Body of pancreas (tissue), 4 donors: ENCODE measurements at places on chromosomes 2 and 18.

GRCh38 chr2:240295256-240296103, 140.0 kb upstream of the GPC1 start:
- DNase-seq, result no peak

DNA sequence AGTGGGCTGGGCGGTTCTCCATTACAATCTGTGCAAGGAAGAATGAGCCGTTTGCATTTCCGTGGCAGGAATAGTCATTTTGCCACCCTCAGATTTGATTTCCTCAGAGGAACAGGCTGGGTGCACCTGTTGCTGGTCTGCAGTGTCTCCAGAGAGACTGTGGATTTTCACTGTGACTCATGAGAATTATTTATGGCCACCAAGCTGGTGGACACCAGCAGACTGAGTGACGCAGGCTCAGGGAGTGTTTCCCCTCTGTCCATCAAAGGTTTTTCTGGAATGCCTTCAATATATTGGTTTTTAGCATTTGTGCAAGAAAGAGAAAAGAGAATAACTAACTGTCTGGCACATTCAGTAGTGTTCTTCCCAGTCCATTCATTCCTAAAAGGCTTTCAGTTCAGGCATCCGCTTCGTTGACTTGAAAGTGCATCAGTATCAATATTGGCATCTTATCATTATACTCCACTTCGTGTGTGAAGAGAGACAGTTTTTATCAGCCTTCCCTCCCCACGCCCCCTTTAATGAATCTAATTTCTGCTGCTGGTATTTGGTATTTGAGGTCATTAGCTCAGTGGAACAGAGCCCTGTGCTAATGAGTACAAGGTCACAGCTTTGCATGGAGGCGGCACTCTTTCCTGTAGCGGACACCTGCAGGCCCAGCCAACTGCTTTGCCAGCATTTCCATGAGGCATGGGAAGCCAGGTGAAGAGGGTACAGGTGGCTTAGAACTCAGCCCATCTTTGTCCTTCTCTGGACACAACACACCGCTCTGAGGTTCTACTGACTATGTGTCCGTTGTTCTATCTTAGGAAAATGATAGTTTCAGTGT, 39.9 kb downstream of the PRKCE start:
- DNase-seq, result peak; percentile 65

DNA sequence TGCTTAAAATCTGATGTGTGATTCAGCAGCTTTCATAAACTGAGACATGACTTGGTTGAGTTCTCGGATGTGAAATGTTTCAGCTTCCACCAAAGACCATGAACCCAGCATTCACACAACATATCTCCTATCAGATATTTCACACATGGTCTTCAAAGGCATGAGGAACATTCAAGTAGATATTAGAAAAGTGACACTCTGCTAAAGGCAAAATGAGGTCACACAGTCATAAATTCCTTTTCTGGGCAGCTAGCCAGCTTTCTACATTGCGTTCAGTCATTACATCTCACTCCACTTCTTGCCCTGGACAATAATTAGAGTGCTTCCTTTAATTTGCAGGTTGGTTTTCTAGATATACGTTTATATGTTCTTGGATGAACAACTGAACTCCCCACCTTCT, 96.7 kb downstream of the GAREM1 start:
- DNase-seq, result peak; percentile 65

DNA sequence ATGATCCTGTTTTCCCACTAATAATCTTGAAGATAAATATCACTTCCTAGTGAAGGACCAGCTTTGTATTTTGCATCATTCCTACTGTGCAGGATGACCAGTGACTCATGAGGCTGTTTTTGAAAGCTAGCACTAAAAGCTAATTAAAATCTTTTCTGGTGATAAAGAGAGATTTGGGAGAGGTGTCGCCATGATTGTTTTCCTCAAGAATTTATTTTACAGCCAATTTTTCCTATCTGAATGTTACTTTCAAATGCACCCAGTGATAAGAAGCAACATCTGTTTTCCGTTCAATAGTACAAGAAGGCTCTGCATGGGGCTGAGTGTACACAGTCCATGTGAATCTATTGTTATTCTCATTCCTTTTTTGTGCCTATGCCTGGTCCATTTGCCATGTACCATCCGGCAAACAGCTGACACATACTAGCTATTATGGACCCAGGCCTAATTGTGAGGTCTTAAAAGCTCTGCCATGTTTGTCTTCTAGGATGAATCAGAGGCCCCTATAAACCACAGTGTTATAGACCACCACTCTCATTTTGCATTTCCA, 28.4 kb downstream of the MEIS1 start:
- DNase-seq, result no peak

- peak; percentile 21 for DNase-seq
Observed at GRCh38 chr2:100744589-100744988, 75.3 kb upstream of the NPAS2 start.

GRCh38 chr2:98446850-98447249, 2.2 kb downstream of the INPP4A start:
- no peak for DNase-seq
